Heart left ventricle (tissue), 16 donors: ENCODE measurements at places on chromosomes 5 and 9.

GRCh38 chr5:92309336-92309991 is 926.3 kb upstream of the ARRDC3 start:
- no peak for DNase-seq

- peak; percentile 38 for DNase-seq
These were observed 65.7 kb downstream of the ADAMTS2 start for GRCh38 chr5:179279347-179280094.

DNA sequence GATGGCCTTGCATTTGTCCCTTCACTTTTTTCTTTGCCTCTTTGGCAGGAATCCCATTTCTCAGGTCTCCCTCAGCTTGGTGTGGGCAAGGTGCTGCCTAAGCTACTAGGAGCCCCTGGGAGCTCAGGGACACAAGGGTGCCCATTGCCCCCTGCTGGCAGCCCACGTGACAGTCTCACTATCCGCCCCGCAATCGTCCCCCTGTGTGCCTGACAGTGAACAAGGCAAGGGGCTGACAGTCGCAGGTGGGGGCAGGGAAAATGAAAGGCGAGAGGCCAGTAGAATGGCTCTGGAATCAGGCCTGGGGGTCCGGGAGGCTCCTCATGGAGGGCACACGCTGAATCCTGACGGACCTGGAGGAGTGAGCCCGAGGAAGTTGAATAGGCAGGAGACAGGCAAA is 2.0 kb upstream of the PCDH12 start:
- DNase-seq = peak; percentile 65

- no peak for DNase-seq
These were observed 115.8 kb downstream of the EFNA5 start for GRCh38 chr5:107554776-107555424.

DNA sequence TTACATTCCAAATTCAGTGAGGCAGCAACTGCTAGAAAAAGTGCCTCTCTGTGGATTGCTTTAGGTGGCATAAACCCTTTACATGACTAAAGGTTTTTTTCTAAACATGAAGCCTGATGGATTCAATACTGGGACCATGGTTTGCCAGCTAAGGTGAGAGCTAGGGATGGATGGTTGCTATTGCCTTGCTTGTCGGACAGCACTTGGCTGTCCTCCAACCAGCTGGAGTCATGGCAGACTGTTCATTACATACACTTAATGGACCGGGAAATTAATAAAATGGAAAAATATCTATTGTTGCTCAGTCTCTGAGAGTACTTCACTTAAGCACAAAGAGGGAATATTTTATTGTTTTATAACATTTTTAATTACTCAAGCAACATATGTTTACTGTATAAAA is 116.9 kb upstream of the TRPC7 start:
- DNase-seq = no peak

DNA sequence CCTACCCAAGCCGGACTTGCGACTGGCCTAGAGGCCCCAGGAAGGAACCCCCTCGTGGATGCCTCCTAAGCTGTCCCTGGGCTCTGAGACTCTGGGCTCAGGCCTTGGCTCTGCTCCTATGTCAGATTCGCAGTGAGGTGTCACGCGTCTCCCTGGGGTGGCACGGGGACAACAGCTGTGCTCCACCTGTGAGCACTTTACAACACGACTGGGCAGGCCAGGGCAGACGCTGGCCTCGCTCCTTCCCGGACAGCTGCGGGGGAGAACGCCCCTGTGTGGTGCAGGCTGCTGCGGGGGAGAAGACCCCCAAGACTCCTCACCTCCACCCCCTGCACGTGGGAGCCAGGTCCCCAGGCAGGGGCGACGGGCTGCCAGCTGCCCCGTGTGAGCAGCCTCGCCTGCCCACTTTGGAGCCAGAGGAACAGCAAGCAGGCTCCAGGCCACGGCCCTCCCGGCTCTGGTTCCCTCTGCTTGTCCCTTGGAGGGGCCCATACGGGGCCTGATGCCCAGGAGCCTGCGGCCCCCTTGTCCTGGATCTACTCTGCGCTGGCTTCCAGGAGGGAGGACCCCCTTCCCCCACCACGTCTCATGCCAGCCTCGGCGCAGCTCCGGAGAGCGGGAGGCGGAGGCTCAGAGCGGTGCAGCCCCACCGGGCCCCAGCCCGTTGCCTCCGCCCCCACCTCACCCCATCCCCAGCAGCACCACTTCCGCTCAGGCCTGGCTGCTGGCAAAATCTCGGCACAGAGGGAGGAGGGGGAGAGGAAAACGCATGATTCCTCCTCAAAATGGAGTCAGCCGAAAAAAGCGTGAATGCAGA is 36.0 kb downstream of the SARDH start:
- no peak for DNase-seq
